ENCODE measurements at places on chromosomes 6 and 20.

DNA sequence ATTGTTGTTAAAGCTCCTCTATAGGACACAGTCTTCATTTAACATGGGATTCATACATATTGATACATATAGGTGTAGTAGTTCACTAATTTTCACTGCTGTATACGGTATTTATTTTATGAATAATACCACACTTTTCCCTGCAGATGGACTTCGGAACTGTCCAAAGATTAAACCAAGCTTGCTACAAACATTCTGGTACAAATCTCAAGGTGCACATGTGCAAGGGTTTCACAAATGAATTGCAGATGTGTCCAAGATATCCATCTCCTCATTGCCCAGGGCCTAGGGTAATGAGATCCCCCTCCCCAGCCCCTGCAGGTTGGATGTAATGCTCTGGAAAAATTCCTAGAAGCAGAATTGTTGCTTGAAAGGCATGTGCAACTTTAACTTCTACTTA is 31.4 kb downstream of the DTNBP1 start:
- DNase-seq = no peak

DNA sequence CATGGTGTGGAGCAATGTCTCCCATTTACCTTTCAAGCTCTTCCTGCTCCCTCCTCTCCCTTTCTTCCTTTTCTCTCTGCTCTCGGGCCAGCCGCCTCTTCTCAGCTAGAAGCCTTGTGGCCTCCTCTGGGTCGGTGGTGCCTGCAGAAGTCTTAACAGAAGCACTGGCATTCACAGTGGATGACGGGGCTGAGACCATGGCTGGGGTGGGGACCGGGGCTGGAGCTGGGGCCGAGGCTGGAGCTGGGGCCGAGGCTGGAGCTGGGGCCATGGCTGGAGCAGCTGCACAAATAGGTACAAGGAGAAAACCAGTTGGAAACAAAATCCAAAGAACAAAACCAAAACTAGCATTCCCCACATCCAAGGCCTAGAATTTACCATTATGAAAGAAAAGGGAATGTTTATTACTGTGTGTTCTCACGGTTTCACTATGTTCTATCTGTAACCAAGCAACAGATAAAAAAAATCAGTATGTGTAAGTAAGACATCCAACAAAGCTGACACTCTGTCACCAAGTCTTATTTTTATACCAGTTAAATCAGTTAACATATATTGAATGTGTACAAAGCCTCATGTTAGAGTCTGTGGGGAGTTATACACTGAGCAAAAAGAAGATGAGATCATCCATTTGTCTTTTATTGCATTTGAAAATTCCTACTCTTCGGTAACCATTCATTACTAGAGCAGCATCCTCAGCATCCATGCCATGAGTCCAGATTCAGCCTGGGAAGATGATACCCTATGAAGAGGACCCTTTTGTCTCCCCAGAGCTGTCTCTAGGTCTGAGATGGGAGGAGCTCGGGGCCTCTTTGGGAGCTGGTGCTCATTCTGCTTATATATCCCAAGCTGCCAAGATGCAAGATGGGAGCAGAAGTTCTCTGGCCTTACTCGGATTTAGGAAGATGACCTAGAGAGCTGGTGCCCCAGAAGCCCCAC is 73.0 kb upstream of the BCLAF1 start:
- DNase-seq = no peak

- DNase-seq = no peak
Measured at GRCh38 chr6:36914227-36914794, 28.6 kb downstream of the C6orf89 start.

DNA sequence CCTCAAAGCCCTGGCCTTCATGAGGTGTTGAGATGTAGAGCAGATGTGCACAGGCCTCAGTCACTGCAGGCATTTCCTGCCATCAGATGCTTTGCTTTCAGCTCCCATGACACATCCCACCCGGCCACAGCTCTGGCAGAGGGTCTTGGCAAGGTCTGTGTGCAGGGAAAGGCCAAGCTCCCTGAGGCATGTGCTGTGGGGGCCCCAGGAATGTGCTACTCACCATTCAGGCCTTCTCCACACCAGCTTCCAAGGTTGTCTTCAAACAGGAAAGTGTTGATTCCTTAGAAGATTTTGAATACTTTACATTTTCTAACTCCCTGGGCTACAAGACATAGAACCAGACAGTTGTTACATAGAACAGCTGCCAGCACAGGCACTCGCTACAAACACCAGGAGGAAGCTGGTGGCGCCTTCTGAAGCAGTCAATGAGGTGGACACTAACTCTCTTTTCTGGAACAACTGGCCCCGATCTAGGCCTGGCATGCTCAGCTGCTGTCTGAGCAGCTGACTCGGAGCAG is 27.8 kb downstream of the CASS4 start:
- no peak for DNase-seq

GRCh38 chr6:45896783-45897441 is 118.7 kb downstream of the CLIC5 start:
- no peak for DNase-seq

DNA sequence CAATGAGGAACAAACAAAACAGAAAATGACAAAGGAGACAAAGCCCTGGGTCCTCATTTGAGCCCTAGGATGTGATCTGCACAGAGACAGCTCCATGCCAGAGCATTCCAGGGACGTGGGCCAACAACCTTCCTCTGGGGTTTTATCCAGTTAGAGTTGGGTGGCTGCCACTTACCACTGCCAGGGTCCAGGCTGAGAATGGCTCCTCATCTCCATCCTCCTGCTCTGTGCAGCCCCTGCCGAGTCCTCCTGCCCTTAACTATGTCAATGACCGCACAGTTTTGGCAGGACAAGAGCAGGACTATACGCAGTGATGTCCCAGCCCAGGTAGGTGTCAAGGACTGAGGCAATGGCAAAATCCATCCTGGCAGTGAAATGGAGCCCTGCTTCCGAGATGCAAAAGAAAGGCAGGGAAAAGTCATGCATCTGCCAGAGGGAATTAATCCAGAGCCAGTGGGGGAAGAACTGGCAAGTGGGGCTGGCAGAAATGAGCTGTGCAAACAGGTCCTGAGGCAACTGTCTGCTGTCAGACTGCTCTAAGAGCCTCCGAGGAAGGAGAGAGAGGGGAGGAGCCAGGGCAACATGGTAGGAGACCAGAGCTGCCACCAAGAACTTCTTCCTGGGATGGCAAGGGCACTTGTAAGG is 449.4 kb downstream of the PTPRT start:
- no peak for DNase-seq

- peak; percentile 41 for DNase-seq
Measured at GRCh38 chr6:37083243-37084138, 78.0 kb downstream of the FGD2 start.

GRCh38 chr20:58755062-58755697 is 62.6 kb downstream of the NPEPL1 start:
- DNase-seq = no peak

DNA sequence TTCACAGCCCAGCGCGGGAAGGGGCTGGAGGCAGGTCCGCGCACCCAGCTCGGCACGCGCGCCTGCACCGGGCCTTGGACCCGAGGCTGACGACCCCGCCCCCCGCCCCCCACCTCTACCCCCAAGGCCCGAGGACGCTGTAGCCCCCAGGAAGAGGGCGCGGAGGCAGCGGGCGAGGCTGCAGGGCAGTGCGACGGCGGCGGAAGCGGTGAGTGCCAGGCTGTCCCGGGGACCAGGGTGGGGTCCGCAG is 1.2 kb downstream of the LIME1 start:
- no peak for DNase-seq

- no peak for DNase-seq
Measured at GRCh38 chr20:1941226-1941625, 46.0 kb downstream of the SIRPA start.

DNA sequence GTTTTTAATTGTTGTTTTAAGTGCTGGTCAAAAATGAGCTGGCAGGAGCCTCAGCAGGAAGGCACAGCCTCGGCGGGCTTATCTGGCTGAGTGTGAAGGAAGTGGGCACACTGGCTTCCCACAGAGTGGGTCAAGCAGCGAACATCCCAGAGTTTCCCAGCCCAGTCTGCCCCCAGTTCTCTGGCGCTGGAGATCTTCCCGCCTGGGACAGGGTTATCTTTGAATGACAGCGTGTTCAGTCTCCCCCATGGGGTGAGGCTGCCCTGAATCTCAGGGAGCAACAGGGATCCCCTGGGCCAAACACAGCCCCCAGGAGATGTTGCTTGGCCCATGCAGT is 122.2 kb upstream of the PTPN1 start:
- no peak for DNase-seq

DNA sequence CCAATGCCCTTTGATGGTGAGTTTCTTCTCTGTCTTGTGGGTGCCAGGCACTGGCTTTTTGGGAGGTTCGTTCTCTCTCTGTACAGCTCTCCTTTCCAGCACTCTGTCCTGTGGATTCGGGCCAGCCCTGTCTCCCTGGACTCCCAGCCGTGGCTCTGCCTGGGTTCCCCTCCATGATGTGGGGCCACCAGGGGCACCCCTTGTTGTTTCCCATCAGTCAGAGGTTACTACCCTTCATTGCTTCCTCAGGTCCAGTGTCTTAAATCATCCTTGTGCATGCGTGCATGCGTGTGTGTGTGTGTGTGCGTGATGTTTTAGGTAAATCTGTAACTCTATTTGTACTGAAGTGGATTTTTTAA is 40.5 kb downstream of the DYNLT1 start:
- DNase-seq = no peak

DNA sequence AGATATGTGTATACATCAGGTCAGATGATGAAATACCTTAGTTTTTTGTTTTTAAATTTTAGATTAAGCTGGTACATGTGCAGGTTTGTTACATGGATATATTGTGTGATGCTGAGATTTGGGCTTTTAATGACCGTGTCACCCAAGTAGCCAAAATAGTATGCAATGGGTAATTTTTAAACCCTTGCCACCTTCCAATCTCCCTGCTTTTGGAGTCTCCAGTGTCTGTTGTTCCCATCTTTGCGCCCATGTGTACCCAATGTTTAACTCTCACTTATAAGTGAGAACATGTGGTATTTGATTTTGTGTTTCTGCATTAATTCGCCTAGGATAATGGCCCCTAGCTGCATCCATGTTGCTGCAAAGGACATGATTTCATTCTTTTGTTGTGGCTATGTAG is 45.8 kb downstream of the TNFAIP3 start:
- no peak for DNase-seq

GRCh38 chr6:116842459-116842858 is 13.6 kb upstream of the GPRC6A start:
- DNase-seq = no peak

DNA sequence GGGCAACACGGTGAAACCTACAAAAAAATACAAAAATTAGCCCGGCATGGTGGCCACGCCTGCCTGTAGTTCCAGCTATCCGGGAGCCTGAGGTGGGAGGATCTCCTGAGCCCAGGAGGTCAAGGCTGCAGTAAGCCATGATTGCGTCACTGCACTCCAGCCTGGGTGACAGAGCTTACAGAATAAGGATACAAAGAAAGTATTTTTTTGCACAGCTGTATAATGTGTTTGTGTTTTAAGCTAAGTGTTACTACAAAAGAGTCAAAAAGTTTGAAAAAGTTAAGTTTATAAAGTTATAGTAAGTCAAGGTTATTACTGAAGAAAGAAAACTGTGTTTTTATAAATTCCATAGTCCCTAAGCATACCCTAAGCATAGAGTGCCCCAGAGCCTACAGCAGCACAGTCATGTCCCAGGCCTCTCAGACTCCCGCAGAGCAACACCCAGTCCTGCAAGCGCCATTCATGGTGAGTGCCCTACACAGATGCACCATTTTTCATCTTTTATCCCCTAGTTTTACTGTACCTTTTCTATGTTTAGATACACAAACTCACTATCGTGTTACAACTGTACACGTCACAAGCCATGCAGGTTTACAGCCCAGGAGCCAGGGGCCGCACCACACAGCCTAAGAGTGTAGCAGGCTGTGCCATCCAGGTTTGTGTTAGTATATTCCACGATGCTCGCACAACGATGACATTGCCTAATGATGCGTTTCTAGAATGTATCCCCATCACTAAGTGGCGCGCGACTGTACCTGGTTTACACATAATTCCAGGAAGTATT is 22.4 kb downstream of the TAF4 start:
- no peak for DNase-seq

- no peak for DNase-seq
Measured at GRCh38 chr20:41336711-41337492, 3.7 kb upstream of the LPIN3 start.

DNA sequence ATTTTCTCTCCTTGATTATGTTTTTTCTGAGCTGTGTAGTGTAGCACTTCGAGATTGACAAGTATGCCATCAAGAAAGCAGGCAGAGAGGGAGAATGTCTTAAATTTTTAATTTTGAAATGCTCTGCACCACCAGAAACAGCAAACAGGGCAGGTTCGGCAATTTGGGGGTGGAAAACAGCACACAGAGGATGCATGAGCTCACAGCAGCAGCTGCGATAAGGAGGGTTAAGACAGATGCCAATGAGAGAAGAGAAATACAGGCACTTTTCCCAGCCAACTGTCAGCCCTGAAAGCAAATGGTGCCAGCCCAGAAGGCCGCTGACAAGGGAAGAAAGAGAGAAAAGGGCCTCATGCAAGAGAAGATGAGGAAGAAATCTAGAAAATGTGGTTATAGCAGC is 15.1 kb upstream of the SNRPB2 start:
- no peak for DNase-seq

- no peak for DNase-seq
Measured at GRCh38 chr6:3290931-3291211, 32.1 kb downstream of the PSMG4 start.

GRCh38 chr6:39835821-39836295 is 43.7 kb downstream of the DAAM2 start:
- no peak for DNase-seq

GRCh38 chr20:37316775-37317170 is 27.3 kb downstream of the MANBAL start:
- DNase-seq = no peak

GRCh38 chr6:105430685-105431084 is 27.8 kb upstream of the PREP start:
- DNase-seq = no peak

DNA sequence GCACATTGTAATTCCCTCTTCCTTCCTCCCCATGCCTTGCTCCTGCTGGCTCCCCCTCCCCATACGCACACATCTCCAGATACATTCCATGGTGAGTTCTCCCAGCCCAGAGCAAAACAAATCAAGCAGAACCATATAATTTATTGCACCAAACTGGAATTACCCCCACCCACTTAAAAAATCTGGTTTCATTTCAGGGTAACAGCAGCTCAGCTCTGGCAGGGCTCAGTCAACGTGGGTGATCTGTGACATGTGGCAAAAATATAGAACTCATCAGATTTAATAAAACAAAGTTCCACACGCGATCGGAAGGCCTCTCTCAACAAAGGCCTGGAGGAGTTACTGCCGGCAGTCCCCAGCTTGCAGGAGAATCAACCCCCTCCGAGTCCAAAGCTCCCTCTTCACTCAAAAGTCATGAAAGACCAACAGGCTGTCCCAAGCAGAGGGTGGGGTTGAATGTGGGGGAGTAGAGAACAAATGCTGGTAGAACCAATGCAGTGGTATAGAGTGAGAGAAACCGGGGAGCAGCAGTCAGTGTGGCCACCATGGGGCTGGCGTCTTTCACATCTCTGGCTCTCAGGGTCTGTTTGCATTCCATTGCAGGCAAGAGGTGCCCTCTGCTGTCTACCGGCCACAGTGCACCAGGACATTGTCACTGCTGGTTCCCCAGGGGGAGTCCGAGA is 323.3 kb upstream of the NT5E start:
- no peak for DNase-seq

GRCh38 chr20:10953437-10953836 is 279.6 kb upstream of the JAG1 start:
- no peak for DNase-seq

- DNase-seq = no peak
Measured at GRCh38 chr6:2225422-2226392, 19.7 kb downstream of the GMDS start.
